GM04503 (cell line): ENCODE measurements at places on chromosomes 5 and 9.

GRCh38 chr5:179304466-179304865 is 40.8 kb downstream of the ADAMTS2 start:
- peak; percentile 96 for DNase-seq

DNA sequence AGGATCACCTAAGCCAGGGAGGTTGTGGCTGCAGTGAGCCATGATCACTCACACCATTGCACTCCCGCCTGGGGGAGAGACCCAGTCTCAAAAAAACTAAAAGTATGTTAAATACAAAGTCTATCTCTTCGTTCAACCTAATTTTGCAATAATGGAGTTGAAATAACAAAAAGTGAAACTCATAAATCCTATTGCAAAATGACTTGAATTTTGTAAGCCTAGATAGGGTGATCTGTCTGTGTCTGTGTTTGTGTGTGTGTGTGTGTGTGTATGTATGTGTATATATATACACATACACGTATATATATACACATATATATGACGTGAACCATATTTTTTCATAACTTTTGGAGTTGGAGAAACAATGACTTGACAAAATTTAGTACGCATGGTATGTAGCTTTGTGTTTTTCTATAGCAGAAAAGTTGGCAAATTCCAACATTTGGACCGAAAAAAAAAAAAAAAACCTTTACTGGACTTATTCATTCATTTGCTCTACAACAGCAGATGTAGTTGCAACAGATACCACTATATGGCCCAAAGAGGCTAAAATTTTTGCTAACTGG is 76.9 kb upstream of the CDH6 start:
- no peak for DNase-seq

- DNase-seq: peak; percentile 3
These were observed 617.6 kb downstream of the KIF4B start for GRCh38 chr5:155631116-155631515.

GRCh38 chr5:92758552-92758951 is 822.5 kb downstream of the NR2F1-AS1 start:
- no peak for DNase-seq

DNA sequence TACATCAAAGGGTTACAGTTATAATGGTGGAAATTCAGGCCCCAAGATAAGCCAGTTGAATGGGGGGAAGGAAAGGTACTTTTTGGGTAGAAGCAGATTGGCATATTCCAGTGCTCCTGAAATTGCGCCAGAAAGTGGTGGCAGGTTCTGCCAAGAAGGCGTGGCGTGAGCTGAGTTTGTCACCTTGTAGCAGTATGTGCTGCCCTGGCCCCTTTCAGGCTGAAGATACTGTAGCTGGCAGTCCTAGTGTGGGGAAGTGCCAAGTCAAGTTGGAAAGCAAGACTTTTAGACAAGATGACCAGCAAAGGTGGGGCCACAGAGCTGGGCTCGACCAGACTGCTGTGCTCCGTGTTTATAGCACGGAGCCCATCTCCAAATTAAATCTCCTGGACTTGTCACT is 133.6 kb upstream of the GLRA1 start:
- no peak for DNase-seq

- DNase-seq: no peak
These were observed 156.1 kb upstream of the TARS1 start for GRCh38 chr5:33284681-33285080.

GRCh38 chr5:52771343-52772039 is 16.2 kb upstream of the ITGA1 start:
- no peak for DNase-seq
